ENCODE measurements at places on chromosomes 7 and 10.
A peak's percentile ranks its signal among the peaks of the same experiment; 100 is the strongest.

DNA sequence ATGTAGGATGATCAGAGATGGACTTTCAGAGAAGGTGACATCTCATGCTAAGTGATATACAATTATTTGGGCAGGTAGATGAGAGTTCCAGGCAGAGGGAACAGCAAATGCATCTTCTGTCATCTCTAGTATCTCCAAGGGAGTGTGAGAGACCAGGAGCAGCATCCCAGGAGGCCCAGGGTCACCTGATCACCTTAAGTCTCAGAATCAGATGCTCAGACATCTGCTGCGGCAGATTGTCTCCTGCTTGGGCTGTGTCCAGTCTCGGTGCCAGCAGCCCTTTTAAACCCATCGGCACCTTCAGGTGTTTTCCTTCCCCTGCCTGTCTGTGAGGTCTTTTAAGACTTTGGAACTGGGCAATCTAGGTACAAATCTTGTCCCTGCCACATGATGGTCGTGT is 690.6 kb downstream of the LRMDA start:
- DNase-seq = no peak

DNA sequence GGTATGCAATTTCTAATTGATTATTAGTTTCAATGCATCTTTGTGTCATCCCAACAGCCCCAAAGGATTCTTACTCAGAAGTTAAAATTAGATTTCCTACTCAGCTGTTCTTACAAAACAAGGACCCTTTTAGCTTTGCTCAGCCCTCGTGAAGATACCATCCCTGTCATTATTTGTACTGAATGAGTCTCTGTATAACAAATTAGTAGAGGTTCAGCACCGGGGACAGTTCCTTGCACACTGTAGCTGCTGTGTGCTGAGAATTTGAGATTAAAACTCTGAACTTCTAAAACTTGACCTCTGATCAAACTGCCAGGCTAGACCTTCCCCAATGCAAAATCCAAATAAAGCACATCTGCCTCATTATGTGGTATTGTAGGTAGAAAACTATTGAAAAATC is 299.1 kb downstream of the LHFPL3 start:
- no peak for DNase-seq

GRCh38 chr10:114392112-114392835 is 12.0 kb downstream of the AFAP1L2 start:
- no peak for DNase-seq

DNA sequence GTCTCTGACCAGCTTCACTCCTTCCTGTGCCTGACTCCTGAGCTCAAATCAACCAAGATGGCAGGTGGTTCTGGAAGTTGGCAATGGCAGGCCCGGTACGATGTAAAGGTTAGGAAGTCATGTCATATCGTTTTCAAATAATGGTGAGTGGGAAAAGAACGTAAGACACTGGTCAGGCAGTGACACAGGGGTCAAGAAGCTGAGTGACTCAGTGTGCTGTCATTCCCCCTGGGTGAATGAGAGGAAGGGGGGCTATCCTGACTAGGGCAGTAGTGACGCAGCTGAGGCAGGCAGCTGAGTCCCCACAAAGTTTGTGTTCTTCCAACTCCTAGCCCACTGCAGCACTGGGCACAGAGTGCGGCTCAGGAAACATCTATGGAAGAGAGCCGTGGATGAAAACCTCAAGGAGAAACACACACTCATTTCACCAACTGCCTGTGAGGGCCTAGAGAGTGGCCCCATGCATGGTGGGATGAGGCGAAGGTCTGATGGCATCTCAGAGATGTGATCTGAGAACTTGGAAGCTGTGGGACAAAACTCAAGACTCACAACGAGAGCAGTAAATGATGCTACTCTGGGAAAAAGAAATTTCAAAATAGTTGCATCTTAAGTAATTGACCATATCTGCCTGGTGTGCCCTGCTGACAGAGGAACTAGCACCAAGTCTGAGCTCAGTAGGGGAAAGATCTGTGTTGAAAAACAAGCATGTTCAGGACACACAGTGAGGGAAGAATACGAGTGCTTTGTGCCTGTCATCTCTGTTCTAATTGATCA is 23.2 kb downstream of the CREB3L2 start:
- no peak for DNase-seq

GRCh38 chr7:128025380-128025779 is 5.9 kb downstream of the LRRC4 start:
- DNase-seq = no peak

- DNase-seq = no peak
Measured at GRCh38 chr7:98221611-98222532, 10.6 kb downstream of the BHLHA15 start.

DNA sequence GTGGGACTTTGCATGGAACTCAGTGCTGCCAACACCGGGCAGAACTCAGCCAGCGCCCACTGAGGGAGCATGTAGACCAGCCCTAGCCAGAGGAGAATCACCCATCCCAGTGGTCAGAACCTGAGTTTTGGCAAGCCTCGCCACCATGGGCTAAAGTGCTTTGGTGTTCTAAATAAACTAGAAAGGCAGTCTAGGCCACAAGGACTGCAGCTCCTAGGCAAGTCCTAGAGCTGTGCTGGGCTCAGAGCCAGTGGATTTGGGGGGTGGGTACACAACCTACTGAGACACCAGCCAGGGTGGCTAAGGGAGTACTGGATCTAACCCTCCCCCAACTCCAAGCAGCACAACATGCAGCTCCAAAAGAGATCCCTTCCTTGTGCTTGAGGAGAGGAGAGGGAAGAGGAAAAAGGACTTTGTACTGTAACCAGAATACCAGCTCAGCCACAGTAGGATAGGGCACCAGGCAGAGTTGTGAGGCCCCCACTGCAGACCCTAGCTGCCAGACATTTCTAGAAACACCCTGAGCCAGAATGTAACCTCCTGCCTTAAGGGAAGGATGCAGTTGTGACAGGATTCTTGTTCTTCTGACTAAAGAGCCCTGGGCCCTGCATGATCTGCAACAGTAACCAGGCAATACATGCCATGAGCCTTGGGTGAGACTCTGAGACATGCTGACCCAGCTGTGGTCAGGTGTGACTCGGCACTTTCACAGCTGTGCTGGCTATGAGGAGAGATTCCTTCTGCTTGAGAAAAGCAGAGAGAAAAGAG is 24.4 kb downstream of the GSDME start:
- no peak for DNase-seq

- DNase-seq = peak; percentile 49
Measured at GRCh38 chr10:110311357-110311949, 6.7 kb upstream of the SMNDC1 start.

DNA sequence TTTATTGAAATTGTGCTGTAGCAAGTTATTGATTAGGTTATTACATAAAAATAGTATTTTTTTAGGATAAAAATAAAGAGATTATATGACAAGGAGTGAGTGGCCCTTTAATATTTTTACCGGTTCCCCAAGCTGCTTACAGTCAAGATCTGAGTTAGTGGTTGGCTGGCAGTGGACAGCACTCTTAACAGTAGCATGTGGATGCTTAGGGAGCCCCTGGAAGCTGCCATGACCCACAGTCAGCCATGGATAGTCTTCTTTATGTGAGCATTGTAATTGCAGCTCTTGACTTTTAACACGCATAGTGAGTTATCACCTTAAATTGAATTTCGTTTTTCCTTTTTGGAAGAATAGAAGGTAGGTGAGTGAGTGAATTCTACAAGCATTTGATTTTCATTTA is 22.1 kb downstream of the RAB18 start:
- DNase-seq = no peak

DNA sequence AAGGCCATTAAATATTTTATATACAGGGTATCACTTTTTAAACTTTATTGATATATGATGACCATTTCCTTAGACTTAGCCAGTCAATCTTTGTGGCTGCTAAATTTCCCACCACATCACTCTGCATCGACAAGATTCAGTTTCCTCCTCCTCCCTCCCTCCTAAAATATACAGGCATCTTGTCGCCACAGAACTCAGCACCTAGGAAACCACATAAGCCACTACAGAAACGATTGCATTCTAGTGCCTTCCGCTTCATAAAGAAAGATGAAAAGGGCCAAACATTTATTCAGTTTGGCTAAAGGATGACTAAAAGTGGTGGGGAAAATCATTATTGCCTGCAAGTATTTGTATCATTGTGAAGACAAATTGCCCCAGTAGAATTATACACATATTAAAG is 30.7 kb downstream of the ERCC6 start:
- DNase-seq = peak; percentile 39

- no peak for DNase-seq
Measured at GRCh38 chr7:32079510-32079909, 9.3 kb upstream of the PDE1C start.

- DNase-seq = no peak
Measured at GRCh38 chr10:125990974-125991373, 94.6 kb downstream of the FANK1 start.

GRCh38 chr7:106345421-106346166 is 60.8 kb upstream of the NAMPT start:
- peak; percentile 42 for DNase-seq

GRCh38 chr10:110737886-110738634 is 93.9 kb downstream of the RBM20 start:
- DNase-seq = no peak

GRCh38 chr10:12868229-12868628 is 133.3 kb downstream of the CCDC3 start:
- DNase-seq = no peak

DNA sequence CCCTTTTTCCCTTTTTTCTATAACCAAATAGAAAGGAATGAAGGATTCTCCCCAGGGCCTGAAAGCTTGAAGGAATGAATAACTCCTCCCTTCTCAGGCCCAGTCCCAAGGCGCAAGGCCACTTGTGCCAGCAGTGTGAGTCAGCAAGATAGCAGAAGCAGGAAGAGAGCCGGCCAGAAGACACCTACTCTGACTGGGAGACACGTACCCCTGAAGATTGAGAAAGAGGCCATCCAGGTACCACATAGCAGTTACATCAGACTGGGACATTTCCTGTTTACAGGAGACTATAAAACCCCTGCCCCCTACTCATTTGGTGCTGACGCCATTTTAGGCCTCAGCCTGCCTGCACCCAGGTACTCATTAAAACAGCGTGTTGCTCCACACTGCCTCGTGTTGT is 65.5 kb downstream of the LRRC17 start:
- no peak for DNase-seq

GRCh38 chr10:601660-601963 is 87.9 kb downstream of the DIP2C start:
- no peak for DNase-seq

- no peak for DNase-seq
Measured at GRCh38 chr10:57706576-57707299, 561.0 kb downstream of the IPMK start.

GRCh38 chr10:127874671-127875448 is 17.9 kb downstream of the CLRN3 start:
- DNase-seq = no peak

DNA sequence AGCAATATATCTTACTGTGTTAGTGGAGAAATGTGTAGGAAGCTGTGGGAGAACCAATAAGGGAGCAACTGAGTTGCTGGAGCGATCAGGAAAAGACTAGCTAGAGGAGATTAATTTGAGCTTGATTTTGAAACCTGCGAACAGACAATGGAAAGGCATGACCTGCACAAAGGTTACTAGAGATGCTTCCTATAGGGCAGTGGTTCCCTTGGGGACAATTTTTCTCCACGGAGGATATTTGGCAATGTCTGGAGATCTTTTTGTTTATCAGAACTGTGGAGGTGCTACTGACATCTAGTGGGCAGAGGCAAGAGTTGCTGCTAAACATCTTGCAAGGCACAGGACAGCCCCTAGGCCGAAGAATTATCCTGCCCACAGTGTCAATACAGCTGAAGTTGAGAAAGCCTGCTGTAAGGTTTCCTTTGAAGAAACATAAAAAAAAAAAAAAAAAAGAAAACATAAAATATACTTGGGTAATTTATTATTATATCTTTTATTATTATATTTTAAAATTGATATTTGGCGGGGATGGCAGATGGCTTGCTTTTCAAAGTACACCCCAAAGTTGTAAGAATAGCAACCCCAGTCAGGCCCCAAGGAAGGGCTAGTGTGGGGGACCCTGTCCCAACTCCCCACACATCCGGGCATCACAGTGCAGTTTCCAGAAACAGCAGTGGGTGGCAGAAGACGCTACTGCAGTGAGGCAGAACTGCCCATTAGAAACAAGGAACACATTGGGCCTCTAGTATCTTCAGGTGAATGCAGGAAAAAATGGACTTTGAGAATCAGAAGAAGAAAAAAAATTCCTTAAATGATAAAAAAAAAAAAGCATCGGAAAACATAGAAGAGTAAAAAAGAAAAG is 481.6 kb downstream of the SH2D4B start:
- DNase-seq = no peak

DNA sequence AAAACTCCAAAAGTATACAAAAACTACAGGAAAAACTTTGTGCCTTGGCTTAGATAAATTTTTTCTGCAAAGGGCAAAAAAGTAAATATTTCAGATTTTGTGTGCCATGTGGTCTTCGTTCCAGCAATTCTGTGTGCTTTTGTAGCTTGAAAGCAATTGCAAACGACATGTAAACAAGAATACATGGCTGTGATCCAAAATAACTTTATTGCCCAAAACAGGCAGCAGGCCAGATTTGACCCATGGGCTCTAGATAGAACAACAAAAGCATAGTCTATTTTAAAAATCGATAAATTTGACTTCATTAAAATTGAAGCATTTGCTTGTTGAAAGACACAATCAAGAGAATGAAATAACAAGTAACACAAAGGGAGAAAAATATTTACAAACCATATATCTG is 336.6 kb downstream of the HPSE2 start:
- no peak for DNase-seq

DNA sequence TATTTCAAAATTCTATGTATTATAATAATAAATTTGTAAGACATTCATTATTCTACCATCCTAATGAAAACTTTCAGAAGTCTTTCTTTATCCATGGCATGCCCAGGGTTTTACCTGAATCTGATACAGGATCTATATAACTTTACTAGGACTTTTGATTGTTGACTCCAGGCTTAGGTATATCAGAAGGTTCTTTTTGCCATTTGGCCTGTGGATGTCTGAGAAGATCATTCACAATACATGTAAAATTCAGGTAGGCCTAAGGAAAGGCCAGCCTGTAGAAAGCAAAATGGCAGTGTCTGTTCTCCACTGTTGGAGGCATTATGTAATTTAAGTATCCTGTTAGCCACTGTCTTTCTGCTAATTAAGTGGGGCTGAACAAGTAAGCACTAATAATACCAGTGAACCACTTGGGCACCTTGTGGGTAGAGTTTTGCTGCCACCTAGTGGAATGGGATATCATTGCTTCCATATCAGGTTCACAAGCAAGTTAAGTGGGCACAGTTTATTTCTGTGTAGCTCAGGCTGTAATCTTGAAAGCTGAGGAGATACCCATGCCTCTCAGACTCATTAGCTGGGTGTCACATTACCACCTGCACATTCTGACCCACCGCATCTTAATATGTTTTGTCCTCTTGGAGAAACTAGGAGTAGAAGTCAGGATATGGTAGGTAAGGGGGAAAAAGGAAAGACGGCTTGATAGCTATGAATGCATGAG is 105.5 kb downstream of the SEPTIN7 start:
- DNase-seq = peak; percentile 85

- DNase-seq = no peak
Measured at GRCh38 chr7:98568891-98569290, 48.2 kb upstream of the NPTX2 start.

GRCh38 chr10:82981137-82981723 is 1106.2 kb downstream of the NRG3 start:
- no peak for DNase-seq
